C1 segment of cervical spinal cord (tissue), 14 donors: ENCODE measurements at places on chromosomes 3 and 15.
A peak's percentile ranks its signal among the peaks of the same experiment; 100 is the strongest.

- DNase-seq: no peak
These were observed 5.5 kb downstream of the SLC27A2 start for GRCh38 chr15:50187525-50187924.

GRCh38 chr15:66675446-66675845 is 26.6 kb upstream of the SMAD6 start:
- DNase-seq: no peak

DNA sequence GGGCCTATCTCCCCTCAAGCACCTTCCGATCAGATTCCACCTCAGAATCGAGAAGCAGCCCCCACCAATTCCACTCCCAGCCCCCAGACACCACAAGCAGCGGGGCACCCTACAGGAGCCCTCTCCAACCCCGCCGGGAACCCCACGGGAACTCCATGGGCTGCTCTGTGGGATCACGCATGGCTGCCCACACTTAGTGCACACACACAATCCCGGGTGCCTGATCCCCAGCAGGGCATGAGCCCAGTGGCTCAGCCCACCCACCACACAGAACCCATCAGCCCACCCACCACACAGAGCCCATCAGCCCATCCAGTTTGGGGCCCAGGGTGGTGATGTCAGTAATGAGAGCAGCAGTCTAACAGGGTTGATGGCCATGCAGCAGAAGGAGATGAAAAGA is 141.6 kb upstream of the LINGO1 start:
- no peak for DNase-seq

- DNase-seq: no peak
These were observed 41.7 kb upstream of the IREB2 start for GRCh38 chr15:78396186-78396814.

GRCh38 chr15:74388363-74388951 is 21.0 kb upstream of the CYP11A1 start:
- no peak for DNase-seq

- no peak for DNase-seq
These were observed at the start of gene PRR23C for GRCh38 chr3:139044366-139045210. PRR23C (minus strand) TSS chr3:139044892; CDS start chr3:139044620, 272 bp downstream.

GRCh38 chr3:141413391-141413790 is 45.1 kb downstream of the ZBTB38 start:
- no peak for DNase-seq

DNA sequence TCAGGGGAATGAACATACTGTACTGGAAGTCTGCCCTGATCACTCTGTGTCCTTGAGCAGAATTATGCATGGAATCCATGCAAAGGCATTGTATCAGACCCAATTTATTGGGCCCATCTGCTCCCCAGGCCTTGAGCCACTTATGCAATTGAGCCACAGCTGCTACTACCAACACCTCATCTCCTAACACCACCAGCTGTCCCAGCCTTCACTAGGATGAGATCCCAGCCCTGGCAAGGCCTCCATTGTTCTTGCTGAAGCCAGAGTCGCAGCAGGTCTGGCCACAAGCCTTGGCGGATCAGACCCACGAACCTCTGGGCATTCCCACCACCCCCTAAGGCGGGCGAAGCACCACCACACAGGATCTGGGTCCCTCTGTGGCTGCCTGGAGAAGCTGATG is 9.2 kb upstream of the NME9 start:
- peak; percentile 38 for DNase-seq

- no peak for DNase-seq
These were observed 84.2 kb downstream of the HMG20A start for GRCh38 chr15:77504871-77505270.

DNA sequence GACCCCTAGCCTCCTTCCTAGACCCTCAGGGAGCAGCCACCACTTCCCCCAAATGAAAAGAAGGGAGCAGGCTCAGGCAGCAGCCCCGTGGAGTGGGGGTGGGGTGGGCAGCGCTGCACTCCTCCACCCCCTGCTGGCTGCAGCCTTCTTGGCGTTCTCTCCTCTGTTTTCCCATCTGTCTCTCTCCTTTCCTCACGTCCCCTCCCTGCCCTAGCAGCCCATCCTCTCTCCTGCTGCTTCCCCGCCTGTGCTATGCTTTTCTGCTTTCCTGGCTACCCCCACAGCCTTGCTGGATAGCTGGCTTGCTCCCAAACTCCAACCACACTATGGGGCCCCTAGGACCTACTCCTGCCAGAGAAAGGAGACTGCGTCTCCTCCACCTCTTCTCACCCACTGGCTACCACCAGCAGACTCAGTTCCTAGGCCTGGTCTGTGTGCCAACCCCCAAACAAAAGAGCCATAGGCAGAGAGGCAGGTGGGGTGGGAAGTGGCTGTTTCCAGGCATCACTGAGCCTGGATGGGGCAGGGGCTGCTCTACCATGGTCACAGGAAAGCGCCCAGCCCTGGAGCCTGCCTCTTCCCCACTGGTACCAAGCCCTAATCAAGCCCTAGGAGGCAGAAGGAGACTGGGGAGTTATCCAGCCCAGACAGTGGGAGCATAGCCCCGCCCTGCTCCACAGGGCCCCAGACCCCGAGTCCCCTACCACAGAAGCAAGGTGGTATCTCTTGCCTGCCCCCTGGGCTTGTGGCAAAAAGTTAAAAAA is 3.4 kb upstream of the DISP2 start:
- no peak for DNase-seq

DNA sequence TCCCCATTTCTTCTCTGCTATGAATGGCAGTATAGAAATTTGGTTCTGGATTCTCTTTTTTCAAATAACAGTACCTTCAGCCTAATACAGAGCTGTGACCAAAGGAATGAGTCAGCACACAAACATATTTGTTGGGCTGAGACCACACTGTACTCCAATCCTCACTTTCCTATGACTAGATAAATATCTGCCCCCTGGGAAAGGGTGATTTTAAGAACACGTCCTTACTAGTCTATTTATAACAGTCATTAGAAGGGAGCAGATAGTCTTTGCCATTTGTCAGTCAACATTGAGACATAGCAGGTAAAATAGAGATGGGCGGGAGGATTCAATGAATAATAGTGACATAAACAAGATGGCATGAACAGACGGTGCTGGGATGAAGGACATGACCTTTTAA is 461.3 kb downstream of the MCTP2 start:
- no peak for DNase-seq

DNA sequence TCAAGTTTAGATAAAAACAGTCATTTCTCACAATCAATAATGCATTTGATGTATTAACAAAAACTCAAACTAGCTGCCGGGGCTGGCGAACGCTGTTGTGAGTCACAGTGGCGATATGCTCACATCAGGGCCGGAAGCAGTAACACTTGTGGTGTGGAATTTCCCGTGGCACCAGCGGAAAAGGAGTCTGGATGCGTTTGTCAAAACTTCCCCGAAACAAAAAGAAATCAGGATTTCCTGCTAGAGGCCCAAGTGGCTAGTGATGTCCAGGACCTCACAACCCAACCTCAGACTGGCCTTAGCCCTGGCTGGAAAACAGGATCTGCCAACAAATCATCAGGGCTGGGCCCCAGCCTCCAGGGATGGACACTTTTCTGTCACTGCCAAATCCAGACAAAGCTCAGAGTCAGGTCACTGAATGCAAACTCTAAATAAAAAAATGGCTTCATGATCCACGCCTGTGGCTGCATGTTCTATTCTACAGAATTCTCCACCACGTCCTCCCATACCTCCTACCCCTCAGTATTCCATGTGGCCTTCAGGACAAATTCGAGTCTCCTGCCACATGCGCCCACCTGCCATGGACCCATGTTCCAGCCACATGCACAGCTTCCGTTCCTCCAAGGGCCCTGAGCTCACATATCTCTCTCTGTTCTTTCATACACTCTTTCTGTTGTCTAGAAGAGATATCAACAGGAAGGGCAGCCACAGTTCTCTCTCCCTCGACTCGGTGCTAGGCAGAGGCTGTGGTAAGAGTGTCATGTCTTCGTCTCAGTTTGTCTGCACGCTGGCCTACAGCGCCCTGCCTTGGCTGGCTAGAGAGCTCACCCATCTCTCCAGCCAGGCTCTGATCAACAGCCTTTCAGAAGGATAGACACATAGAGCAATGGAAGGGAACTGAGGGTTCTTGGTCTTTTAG is 35.4 kb downstream of the EHD4 start:
- no peak for DNase-seq

DNA sequence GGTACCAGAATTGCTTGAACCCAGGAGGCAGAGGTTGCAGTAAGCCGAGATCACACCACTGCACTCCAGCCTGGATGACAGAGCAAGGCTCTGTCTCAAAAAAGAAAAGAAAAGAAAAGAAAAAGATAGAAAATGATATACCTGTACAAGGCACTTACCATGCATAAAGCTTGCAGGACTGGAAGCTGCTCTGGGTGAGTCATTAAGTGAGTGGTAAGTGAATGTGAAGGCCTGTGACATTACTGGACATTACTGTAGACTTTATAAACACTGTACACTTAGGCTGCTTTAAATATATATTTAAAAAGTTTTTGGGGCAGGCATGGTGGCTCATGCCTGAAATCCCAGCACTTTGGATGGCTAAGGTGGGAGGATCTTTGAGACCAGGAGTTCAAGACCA is 99.2 kb downstream of the SLMAP start:
- DNase-seq: no peak

DNA sequence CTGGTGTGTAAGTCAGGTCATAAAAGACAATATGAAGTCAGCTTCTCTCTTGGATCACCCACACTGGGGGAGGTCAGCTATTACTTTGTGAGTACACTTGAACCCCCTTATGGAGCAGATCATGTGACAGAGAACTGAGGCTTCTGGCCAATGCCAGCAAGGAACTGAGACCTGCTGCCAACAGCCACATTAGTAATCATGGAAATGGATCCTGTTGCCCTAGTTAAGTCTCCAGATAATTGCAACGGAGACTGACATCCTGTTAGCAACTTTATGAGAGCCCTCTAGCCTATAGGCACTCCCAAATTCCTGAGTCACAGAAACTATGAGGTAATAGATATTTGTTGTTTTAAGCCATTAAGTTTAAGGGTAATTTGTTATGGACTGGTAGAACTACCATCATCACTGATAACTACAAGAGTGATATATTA is 110.4 kb upstream of the GMNC start:
- no peak for DNase-seq

- DNase-seq: no peak
These were observed 140.4 kb downstream of the CHDH start for GRCh38 chr3:53705774-53706173.

GRCh38 chr15:35953424-35953823 is 407.5 kb upstream of the DPH6 start:
- DNase-seq: no peak

DNA sequence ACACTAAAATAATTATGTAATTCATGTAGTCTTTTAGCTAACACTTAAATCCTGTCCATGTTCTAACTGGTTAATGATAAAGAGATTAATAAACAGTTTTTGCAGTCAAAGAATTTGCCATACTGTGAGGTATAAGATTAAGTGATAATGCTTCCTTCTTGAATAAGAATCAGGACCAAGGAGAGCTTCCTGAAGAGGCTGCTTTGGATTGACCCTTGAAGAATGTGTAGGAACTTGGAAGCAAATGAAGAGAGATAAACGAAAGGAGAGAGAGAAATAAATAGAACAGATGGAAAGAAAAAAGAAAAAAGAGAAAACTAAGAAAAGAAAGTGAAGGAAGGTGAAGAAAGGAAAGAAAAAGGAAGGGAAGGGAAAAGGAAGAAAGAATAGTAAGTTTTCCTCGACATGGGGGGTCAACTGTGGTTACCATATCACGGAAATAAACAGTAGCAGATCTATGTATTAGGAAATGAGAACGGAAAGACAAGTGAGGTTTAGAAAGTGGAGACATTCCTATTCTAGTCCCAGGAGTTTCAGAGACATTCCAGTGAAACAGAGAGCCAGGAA is 539.8 kb downstream of the FGF12 start:
- DNase-seq: no peak

- no peak for DNase-seq
These were observed 3.0 kb downstream of the ADAMTS9 start for GRCh38 chr3:64684715-64685261.

- DNase-seq: no peak
These were observed 289.1 kb upstream of the AZI2 start for GRCh38 chr3:28637742-28638141.

DNA sequence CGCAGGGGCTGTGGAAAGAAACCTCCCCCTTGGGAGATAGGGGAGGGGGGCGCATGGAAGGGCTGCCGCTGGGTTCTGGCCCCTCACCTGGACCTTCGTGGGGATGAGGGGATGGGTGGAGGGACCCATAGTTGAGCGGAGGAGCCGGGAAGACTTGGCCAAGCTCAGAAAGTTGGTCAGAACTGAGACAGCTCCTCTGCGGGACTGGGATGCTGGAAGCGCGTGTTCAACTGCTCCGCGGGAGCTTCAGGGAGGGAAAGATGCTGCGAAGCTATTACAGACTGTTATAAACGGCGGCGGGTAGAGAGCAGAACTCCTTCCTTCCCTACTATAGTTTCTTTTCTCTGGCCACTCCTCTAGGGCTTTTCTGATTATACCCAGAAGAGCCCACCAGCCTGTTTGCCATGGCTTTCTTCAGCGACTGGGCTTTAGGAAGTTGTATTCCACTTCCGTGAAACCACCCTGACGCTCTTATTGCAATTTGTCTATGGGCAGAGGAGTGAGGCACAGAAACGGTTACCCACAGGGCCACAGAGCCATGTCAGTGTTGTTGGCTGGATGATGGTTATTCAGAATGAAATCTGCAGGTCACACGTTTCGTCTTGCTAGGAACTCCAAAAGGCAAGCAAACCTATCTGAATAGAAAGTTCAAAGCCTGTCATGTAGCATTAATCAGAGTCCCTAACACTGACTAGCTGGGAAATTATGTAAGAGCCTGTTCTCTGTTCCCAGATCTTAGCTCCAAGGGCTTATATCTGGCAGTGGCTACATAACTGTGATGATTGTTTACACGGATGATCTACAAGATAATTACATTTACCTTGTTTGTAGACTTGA is 1.1 kb downstream of the SYNPR start:
- peak; percentile 1 for DNase-seq

DNA sequence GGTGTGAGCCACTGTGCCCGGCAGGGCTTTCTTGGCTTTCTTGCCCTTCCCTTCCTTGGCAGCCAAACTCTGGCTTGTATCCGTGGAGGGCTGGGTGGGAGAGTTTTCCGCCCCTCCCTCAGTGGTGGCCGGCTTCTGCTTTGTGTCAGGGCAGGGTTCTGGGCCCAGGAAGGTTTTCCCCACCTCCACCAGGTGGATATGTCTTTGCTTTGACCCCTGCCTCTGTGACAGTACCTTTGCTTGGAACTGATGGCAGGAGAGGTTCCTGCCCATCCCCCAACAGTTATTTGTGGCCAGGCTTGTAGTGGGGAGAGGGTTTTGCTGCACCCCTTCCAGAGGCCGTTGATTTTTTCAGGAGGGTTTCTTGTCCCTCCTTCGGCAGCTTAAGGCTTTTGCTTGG is 24.3 kb downstream of the CSPG5 start:
- DNase-seq: no peak

DNA sequence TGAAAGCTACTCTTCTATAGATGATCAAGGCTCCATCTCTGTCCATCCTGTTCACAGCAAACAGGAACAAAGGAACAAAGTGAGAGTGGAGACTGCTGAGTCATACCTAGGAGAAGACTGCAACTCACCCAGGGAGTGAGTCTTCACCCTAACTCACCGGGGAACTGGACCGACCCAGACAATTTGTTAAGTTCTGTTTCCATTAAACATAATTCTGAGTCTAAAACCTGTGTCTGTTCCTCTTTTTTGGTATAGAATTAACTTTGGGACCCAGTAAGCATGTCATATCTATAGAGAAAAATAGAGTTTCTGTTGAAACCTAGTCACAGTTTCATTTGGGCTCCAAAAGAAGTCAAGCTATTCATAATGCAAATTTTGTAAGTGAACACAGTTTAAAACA is 21.6 kb downstream of the CCDC80 start:
- no peak for DNase-seq

GRCh38 chr15:27414168-27414870 is 443.3 kb downstream of the GABRG3 start:
- no peak for DNase-seq
